HTR-8/SVneo (cell line): ENCODE measurements at places on chromosomes 3 and 15.

GRCh38 chr15:68380456-68380855 is 51.5 kb downstream of the ITGA11 start:
- no peak for DNase-seq

DNA sequence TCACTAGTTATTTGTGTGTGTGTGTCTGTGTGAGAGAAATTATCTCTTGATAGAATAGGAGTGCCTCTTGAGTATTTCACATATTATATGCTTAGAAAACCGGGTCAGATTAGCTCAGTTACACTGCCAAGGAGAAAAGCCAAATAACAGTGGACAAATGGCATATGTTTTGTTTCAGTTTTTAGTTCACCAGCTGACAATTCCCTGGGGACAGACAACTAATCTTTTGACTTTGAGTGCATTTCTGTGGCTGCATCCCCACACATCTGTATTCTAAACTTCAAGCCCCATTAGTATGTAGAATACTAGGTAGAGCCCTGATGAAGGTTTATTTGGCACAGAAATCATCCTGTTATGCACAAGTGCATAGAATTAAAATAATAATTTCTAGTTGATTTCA is 227.7 kb upstream of the CNTN3 start:
- no peak for DNase-seq

- no peak for DNase-seq
These were observed 19.5 kb downstream of the SLC7A14 start for GRCh38 chr3:170566413-170566812.

GRCh38 chr3:122987231-122987630 is 40.3 kb downstream of the SEMA5B start:
- no peak for DNase-seq

- peak; percentile 52 for DNase-seq
These were observed 42.2 kb downstream of the CMSS1 start for GRCh38 chr3:99859825-99860224.

DNA sequence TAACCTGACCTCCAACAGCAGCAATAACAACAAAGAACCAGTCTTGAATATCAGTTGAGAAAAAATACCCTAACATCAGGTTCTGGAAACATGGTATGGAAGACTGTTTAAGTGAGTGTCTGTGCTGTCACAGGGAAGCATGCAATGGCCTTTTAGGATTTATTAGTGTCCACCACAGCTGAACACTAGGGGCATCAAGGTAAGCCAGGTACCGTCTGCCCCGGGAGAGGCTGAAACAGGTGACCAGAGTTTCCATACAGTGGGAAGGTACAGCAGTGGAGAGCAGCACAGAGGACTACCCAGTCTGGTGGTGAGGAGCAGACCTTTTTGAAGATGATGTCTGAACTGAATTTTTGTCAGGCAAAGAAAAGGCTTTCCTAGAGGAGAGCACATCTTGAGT is 18.4 kb downstream of the ZDHHC23 start:
- no peak for DNase-seq

GRCh38 chr15:39887832-39888231 is 32.2 kb downstream of the GPR176 start:
- DNase-seq = peak; percentile 39

- DNase-seq = no peak
These were observed 409.7 kb downstream of the SOX2 start for GRCh38 chr3:182121401-182121800.

DNA sequence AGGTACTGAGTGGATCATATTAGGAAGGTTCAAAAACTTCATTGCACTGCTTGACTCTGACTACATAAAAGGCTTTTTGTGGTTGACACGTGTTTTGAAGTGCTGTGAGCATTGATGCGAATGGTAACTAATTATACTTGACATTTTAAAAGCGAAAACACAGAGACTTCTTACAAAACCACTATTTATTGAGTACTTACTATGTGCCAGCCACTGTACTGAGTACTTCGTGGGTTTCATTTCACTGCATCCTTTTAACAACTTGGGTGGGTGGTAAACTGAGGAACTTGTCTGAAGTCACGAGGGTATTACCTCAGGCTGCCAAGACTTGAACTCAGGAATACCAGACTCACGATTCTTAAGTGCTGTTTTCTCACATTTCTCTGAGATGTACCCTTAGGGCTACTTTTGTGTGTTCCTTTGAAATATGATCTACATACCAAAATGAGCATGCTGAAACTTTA is 45.3 kb upstream of the PPP4R2 start:
- no peak for DNase-seq

DNA sequence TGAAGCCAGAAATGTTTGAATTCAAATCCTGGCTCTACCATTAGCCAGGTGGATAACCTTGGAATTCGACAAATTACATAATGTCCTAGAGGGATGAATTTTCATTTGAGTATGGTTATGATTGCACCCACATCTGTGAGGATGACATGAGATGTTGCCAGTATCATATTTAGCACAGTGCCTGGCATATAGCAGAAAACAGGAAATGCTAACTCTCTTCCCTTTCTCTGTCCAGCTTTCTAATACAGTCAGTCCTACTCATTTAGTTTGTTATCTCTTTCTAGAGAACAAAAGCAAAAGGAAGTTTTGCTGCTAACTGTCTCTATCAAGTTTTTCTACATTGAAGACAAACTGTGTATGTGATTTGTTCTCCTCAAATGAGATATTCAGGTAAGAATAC is 231.7 kb downstream of the CPNE4 start:
- no peak for DNase-seq

- DNase-seq = no peak
These were observed 196.0 kb downstream of the ADAMTS9 start for GRCh38 chr3:64491843-64492242.

GRCh38 chr3:160698599-160699195 is 21.7 kb downstream of the ARL14 start:
- no peak for DNase-seq

- no peak for DNase-seq
These were observed 46.3 kb upstream of the EIF3J start for GRCh38 chr15:44490622-44491021.

GRCh38 chr3:67083277-67083676 is 85.2 kb downstream of the KBTBD8 start:
- DNase-seq = no peak

DNA sequence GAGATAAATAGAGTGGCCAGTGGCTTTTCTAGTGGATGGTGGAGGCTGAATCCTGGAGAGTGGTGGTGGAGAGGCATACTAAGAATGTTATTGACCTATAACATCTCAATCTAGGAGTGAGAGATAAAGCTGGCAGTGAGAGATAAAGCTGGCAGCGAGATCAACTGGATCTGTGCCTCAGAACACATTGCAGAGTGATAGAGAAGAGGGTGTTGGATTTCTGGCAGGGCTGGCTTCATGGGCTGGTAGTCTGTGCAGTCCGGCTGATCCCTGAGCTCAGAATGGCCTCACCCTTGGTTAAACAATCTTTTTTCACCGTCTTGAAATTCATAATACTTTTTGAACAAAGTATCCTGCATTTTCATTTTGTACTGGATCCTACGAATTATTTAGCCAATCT is 221.2 kb downstream of the NLGN1 start:
- DNase-seq = no peak

- no peak for DNase-seq
These were observed 26.7 kb upstream of the LRTM1 start for GRCh38 chr3:54954521-54954920.

GRCh38 chr3:122944671-122945161 is 82.8 kb downstream of the SEMA5B start:
- DNase-seq = no peak

- DNase-seq = no peak
These were observed 124.2 kb upstream of the ADPGK start for GRCh38 chr15:72907733-72908132.

- DNase-seq = no peak
These were observed 54.8 kb upstream of the TNFSF10 start for GRCh38 chr3:172577987-172578570.

GRCh38 chr3:142000325-142000870 is 124.0 kb downstream of the ATP1B3 start:
- no peak for DNase-seq

DNA sequence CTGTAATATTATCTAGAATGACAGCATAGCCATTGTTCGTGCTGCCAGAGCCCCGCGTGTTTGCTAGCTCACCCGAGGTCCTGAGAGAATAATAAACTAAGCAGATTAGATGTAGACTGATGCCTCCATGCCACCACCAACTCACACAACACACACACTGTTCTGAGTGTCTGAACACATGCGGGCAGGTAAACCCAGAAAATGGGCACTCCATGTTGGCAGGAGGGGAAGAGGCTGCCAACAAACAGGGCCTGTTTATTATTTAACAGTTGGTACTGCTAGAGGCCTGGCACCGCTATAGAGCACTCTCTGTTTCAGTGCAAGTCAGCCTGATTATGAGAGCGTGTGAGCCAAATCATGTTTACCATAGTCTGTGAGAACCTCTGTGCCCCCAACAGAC is 299.0 kb downstream of the ZBTB20 start:
- no peak for DNase-seq

- DNase-seq = peak; percentile 88
These were observed 35.3 kb upstream of the SEMA4B start for GRCh38 chr15:90165659-90166489.

- no peak for DNase-seq
These were observed 844.9 kb upstream of the ALCAM start for GRCh38 chr3:104521606-104522336.

DNA sequence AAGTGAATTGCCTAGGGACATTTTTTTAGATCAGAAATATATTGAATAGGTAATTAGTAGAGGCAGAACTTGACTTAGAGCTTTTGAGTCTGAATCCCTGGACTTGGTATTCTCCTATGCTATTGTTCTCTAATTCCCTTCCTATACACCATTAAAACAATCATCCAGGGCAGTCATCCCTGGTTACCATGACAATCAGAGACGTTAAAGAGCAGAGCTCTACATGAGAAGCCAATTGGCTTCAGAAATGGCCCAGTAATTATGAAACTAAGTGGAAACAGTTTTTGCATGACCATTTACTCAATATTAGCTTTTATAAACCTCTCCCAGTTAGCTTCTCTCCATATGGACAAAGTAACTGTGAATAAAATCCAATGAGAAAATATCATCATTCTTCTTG is 182.1 kb upstream of the TP63 start:
- no peak for DNase-seq
